GM12892 (cell line): ENCODE measurements at places on chromosomes 11 and 22.

DNA sequence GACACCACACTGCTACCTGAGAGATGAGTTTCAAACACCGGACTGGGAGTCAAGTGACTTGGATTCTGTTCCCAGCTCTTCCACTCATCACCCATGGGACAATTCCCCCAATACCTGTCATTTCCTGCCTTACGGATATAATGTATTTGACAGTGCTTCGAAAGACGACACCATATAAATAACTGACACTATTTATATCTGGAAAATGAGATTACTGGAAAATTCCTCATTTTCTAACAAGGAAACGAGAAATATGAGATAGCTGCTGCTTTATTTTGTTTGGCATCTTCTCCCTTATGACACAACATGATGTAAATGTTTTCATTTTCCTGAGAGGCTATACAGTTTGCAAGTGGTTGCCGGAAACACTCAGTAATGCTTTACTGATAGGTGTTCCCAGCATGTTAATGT is 8.6 kb downstream of the HSCB start:
- DNase-seq = no peak

DNA sequence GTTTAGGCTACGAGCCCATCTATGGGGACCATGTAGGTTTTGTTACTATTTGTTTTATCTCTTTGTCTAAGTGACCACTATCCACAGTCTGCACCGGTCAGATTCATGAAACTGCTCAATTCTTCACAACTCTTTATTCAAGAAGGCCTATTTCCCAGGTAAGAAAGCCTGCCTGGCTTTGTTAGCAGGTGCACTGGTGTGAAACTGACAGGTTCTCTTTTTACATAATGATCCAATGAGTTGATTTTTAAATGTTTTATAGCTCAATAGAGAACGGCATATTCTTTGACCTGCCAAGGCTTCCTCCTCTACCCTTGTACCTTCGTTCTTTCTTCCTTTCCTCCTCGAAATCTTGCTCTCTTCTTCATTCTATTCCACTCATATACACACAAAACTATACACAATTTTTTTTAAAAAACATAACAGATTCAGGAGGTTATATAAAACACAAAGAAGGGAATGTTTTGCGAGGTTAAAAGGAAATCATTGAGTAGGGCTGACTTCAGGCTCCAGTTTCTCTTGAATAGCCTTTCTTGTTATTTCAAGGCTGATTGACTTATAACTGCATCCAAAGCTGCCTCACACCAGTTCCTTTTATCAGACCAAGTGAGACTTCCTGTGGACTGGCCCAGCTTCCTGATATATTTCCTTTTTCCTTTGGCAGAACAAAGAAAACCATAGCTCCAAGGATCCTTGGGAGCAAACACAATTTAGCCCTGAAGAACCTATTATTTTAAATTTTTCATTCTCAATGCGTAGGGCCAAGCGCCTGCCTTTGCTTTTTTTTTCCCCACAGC is 11.4 kb downstream of the FLI1 start:
- DNase-seq = no peak

DNA sequence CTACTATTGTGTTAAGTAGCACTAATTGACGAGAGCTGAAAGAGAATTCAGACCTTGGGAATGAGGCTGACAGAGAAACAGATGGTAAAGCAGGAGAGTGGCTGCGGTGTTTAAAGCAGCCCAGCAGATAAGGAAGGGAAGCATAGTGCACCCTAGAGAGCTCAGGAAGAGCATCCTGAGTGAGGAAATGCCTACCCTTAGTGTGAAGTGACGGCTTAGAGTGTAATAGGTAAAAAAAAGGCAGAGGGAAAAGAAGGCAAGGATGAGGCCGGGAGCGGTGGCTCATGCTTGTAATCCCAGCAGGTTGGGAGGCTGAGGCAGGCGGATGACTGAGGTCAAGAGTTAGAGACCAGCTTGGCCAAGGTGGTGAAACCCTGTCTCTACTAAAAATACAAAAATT is 22.4 kb upstream of the ETS1 start:
- DNase-seq = no peak

DNA sequence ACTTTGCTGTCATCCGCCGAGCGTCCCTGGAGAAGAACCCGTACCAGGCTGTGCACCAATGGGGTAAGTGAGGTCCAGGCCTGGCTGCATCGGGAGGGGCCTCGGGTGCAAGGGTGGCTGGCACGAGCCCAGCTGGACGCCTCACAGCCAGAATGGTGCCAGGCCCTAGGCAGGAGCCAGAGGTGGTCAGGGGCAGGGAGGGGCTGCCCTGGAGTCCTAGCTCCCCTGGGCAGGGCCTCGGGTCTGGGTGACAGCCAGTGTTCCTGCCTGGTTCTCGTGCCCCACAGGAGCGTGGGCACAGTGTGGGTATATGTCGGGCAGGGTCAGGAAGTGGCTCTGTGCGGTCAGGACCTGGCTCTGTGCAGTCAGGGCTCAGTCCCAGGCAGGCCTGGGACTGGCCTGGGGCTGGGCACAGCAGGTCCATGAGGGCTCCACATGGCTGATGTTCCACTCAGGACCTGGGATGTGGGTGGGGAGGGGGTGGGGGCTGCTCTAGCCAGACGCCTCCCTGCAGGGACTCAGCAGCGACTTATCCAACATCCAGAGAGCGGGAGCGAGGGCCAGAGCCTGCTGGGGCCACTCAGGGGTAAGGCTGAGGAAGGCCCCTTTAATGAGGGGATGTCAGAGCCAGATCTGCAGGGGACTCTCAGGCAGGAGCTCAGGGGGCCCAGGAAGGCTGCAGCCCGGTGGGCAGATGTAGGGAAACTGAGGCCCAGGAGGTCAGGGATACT is 1.2 kb downstream of the TSPAN32 start:
- DNase-seq = no peak

- DNase-seq = no peak
Observed at GRCh38 chr22:42156121-42156520, 25.5 kb upstream of the CYP2D6 start.

GRCh38 chr22:29152954-29153719 is 52.6 kb upstream of the EMID1 start:
- no peak for DNase-seq

GRCh38 chr11:120698918-120699317 is 187.4 kb downstream of the GRIK4 start:
- DNase-seq = no peak

DNA sequence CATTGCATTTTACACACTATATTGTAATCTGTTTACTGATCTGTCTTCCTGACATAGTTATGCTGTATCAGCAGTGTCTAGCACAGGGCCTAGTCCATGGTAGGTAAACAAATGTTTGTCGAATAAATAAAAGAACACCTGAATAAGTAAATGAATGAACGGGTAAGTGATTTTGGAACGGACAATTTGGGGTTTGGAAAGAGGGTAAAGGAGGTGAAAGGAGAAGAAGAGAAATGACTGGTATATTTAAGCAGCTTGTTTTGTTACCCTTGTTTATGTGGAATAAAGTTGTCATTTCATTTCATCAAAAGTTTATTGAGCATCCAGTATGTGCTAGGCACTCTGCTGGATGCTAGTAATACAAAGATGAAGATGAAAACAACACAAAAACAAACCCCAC is at the start of gene HEPN1:
Gene HEPN1 (plus strand): TSS at position 301 of the 400 bp plus-strand sequence.
- DNase-seq = no peak

GRCh38 chr22:24809331-24809730 is 3.3 kb downstream of the SGSM1 start:
- DNase-seq = no peak

- DNase-seq = no peak
Observed at GRCh38 chr11:127592371-127592770, 591.8 kb upstream of the KIRREL3 start.

GRCh38 chr11:35980686-35981390 is 37.0 kb downstream of the LDLRAD3 start:
- no peak for DNase-seq

GRCh38 chr11:134388590-134388989 is 23.5 kb downstream of the B3GAT1 start:
- DNase-seq = no peak

DNA sequence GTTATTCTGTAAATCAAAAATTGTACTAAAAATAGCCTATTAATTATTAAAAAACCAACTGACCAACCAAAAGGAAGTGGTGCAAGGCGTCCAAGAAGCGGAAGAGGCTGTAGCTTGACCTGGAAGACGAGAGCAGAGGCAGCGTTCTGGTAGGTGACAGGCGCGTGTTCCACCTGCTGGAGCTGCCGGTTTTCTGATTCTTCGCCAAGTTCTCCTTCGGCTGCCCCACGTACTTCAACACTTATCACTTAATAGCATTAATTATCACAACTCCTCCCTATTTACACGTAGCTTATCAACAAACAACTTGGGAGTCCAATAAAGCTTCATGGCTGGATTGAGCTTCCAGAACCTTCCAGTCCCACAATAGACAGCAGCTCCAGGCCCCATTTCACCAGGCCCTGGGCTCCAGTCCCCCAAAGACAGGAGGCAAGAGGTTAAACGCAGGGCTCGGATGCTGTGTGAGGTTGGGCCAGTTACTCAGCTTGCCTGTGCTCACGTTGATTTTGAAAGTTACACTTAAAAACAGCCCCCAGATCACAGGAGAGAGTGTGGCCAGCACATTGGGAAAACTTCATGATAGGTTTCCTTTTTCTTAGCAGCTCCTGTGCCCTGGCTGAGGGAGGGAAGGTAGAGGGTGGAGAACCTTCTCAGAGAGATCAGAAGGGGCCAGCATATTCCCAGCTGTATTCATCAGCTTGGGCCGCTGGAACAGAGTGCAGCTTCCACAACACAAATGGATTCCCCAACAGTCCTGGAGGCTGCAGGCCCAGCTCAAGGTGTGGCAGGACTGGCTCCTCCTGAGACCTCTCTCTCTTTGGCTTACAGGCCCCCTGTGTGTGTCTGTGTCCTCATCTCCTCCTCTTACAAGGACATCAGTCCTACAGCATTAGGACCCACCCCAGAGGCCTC is 54.2 kb upstream of the FGF3 start:
- DNase-seq = no peak

DNA sequence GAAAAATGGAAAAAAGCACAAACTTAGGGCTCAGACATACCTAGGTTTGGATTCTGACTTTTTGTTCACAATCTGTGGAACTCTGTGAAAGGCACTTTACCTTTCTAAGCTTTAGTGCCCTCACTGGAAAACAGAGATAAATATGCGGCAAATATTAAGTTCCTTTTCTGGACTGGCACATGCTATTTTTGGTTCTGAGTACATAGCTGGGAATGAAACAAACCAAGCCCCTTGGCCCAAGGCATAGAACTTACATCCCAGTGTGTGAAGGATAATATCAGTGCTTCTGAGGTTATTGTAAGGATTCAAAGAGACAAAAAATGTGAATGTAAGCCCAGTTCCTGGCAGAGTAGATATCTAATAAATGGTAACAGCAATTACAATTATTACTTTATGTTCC is 227.5 kb downstream of the ADAMTS15 start:
- no peak for DNase-seq

DNA sequence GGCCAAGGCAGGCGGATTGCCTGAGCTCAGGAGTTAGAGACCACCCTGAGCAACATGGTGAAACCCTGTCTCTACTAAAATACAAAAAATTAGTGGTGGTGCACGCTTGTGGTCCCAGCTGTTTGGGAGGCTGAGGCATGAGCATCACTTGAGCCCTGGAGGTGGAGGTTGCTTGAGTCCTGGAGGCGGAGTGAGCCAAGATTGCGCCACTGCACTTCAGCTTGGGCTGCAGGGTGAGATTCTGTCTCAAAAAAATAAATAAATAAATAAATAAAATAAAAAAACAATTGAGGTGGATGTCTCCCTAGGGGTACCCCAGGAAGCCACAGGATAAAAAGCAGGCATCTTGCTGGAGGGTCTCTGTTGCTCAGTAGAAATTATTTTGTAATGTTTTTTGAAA is 14.1 kb downstream of the PTPRJ start:
- no peak for DNase-seq

DNA sequence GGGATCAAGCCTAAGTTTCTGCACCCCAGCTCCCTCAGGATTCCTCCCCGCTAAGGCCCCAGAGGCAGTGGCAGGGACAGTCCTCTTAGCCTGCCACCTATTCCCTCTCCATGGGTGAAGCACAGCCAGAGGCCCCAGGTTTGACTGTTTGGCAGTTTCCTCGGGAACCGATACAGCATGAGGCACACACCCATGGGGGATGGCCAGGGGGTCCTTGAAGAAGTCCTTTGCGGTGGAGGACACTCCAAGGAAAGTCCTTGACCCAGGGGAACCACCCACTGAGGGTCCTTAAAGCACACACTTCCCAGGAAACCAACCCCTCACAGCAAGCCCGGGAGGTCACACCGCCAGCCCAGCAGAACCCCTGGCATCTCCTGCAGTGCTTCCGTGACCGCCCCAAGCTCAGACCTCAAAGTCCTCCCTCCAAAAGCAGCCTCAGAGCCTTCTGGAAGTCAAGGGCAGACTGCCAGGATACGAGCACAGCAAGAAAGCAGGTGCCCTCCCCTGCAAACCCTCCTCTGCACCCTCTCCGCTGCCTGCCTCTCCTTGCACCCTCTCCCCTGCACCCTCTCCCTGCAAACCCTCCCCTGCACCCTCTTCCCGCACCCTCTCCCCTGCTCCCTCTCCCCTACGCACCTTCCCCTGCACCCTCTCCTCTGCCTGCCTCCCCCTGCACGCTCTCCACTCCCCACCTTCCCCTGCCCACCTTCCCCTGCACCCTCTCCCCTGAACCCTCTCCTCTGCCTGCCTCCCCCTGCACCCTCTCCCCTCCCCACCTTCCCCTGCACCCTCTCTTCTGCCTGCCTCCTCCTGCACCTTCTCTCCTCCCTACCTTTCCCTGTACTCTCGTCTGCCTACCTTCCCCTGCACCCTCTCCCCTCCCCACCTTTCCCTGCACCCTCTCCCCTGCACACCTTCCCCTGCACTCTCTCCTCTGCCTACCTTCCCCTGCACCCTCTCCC is 1.4 kb downstream of the SIGIRR start:
- no peak for DNase-seq

- no peak for DNase-seq
Observed at GRCh38 chr22:21791635-21792625, 56.3 kb upstream of the YPEL1 start.

DNA sequence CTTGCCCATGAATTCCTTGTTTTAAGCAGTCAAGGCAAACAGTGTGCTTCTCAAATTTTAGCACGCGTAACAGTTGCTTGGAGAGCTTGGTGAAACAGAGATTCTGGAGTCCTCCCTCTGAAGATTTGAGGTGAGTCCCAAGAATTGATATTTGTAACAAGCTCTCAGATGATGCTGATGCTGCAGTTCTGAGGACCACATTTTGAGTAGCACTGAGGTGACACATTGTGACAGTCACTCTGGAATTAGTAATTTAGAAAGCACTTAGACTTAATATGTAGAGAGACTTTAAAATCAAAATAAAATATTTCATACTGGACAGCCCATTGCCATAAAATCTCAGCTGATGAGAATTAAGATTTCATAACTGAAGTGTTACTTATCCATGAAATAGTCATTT is 38.5 kb downstream of the DNAJC24 start:
- DNase-seq = no peak

GRCh38 chr11:25970726-25971508 is 361.0 kb upstream of the ANO3 start:
- DNase-seq = no peak

- DNase-seq = no peak
Observed at GRCh38 chr11:17197431-17197898, 10.3 kb downstream of the PIK3C2A start.

- no peak for DNase-seq
Observed at GRCh38 chr11:32173977-32174376, 83.1 kb downstream of the RCN1 start.

GRCh38 chr11:36605221-36606216 is 7.5 kb upstream of the RAG2 start:
- no peak for DNase-seq
